Mesenteric fat pad (tissue), 1 donor: ENCODE measurements at places on chromosomes 5 and 9. TPM values are rescaled to one million over a fixed set of nuclear protein-coding genes. Genes with fewer than 3 reads are reported as not detected.

The SNCAIP gene
- total RNA-seq, result 3.6 TPM

- no peak for DNase-seq
These were observed 134.9 kb upstream of the ADCY2 start for GRCh38 chr5:7261049-7261448.

The C7 gene
- 326 TPM for total RNA-seq

- no peak for DNase-seq
These were observed 238.8 kb downstream of the SMARCA2 start for GRCh38 chr9:2253636-2254580.

The DELE1 gene
- 74.0 TPM for total RNA-seq

The LCN1 gene
- total RNA-seq, result 2.3 TPM

- no peak for DNase-seq
These were observed 43.4 kb downstream of the ERBIN start for GRCh38 chr5:65969539-65970393.

- DNase-seq, result no peak
These were observed 302.4 kb upstream of the FAM174A start for GRCh38 chr5:100232736-100233135.

- no peak for DNase-seq
These were observed 76.5 kb upstream of the GOLM1 start for GRCh38 chr9:86175743-86176456.

The MVB12B gene
- total RNA-seq, result 22.2 TPM

The HTR4 gene
- total RNA-seq, result 0.16 TPM

DNA sequence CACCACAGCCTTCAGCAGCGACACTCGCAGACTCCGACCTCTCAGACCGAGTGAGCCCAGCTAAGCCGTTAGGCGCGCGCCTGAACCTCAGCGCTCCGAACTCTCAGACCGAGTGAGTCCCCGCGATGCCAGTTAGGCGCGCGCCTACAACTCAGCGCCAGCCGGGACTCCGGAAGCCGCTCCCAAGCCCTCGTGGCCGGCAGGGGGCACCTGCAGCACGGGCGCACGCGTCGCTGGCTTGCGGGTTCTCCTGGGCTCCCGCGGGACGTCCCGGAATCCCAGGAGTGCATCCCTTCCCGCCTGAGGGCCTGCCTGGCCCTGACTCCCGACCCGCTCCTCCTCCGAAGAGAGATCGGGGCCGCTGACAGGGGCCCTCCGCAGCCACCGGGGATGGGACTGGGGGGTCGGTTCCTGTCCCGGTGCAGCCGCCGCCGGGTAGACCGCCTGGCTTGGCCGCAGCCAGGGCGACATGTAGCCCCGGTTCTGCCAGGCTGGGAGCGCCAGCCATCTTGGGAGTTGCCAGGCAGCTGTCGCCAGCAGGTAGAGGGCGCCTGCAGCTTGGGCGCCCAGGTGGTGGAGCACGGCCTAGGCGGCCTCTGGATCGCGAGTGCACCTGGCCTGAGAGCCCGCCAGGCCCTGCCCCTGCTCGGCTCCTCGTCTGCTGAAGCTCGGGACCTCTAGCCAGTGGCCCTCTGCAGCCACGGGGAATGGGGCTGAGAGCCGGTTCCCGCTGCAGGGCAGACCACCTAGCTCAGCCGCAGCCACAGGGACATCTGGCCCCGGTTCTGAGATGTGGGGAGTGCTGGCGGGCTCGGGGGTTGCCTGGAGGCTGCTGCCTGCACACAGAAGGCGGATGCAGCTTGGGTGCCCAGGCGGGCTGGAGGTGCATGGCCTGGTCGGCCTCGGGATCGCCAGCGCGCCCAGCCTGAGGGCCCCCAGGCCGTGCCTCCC lies at the start of gene ANKRD18A:
Gene ANKRD18A (minus strand): TSS at position 114 of the 951 bp plus-strand sequence. CDS start 311 bp downstream, outside the sequence.
- no peak for DNase-seq

- no peak for DNase-seq
These were observed 359.5 kb downstream of the TMEM167A start for GRCh38 chr5:82717738-82718137.

DNA sequence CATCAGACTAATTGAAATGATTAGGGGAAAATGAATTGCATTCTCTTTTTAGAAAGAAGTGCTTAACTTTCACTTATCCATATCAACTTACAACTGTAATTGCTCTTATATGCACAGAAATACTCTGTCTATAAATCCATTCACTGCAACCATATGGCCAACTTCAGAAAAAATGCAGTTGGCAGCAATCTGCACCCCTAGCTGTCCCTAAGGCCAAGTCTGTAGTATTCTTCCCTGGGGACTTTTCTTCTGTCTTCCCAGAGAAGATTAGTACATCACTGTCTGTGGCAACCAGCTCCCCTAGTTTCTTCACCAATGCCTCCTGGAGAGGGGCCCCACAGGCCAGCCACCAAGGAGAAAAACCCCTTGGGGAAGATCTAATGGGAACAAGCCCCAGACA lies 45.4 kb downstream of the ABCA1 start:
- DNase-seq, result no peak

- DNase-seq, result peak; percentile 86
These were observed 1.3 kb downstream of the KCNN2 start for GRCh38 chr5:114362977-114363761.

DNA sequence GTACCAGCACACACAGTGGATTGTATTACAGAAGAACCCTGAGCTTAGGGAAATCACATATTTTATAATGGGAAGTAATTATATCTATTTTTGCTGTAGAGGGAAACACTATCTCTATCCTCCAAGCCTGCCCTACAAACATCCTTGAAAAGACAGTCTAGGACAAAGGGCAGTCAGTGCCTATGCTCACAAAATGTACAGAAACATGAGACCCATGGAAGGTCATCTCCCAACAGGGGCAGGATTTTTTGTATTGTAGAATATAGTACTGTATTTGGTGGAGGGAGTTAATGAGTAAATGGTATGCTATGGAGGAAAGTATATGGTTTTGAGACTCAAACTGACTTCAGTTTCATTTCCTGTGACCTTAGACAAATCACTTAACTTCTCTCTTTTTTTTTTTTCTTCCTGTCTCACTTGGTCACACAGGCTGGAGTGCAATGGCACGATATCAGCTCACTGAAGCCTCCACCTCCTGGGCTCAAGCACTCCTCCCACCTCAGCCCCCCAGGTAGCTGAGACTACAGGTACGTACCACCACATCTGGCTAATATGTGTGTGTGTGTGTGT lies 5.8 kb upstream of the RAB14 start:
- no peak for DNase-seq

GRCh38 chr9:107994648-107995047 lies 505.1 kb upstream of the KLF4 start:
- DNase-seq, result no peak

DNA sequence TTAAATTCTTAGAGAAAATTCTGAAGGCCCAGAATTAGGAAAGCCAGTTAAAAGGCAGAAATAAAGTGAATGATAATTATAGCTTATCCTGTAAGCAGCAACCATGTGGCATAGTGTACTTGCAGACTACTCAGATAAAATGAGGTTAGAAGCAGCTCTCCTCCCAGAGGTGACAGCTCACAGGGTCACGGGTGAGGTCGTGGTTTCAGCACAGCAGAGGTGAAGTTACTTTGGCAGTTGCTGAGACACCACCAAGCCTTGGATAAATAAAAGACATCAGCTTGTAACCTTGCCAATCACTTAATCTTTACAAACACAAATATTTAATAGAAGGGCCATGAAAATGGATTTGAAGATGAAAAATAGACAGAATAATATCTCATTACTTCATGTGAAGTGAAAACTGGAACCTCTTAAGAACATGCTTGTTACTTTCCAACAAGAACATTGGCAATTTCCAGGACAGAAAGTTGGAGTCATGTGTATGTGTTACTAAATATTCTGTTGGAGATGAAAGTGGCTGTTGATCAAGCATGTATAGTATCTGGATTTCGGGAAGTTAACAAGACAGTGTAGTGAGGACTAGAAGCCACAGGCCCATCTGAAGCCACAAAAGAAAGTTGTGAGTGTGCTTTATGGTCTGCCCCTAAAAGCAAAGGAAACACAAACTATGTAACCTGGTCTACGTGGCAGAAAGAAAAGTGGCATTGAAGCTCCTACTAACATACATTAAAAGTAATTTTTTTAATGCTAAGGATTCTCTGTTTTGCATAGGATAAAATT lies 134.4 kb downstream of the ERCC6L2 start:
- DNase-seq, result no peak

- no peak for DNase-seq
These were observed 365.9 kb downstream of the DMAC1 start for GRCh38 chr9:7433508-7434292.

DNA sequence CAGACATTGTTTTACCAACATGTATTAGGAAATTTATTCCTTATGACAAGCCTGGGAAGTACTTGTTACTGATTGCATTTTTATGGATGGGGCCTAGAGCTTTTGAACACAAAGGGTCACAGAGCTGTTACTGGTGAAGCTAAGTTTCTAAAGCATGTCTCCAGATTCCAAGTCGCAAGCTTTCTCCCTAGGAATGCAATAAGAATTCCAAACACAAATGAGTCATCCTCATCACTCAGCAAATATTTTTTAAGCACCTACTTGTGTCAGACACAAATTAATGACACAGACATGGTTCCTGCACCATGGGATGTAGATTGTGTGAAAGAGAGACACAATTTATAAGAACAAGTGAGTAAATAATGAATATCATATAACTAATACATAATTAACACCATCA lies 11.0 kb upstream of the SH3RF2 start:
- no peak for DNase-seq

DNA sequence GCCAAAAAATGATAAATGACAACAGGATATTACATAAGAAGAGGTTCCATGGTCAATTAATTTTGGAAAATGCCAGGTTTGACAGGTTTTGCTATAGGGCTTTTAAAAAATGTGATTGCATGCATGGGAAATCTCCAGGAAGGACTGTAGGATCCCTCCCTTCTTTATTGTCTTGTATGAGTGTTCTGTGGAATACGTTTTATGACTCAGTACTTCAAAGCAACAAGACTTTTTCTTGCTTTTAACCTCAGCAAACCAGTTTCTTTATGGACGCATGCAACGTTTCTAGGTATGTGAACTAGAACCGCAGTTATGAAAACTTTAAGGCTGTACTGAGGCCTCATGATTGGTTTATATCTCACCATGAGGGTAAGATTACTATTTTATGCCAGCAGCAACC lies 76.6 kb upstream of the NTRK2 start:
- no peak for DNase-seq

The PGM5 gene
- 17.6 TPM for total RNA-seq

DNA sequence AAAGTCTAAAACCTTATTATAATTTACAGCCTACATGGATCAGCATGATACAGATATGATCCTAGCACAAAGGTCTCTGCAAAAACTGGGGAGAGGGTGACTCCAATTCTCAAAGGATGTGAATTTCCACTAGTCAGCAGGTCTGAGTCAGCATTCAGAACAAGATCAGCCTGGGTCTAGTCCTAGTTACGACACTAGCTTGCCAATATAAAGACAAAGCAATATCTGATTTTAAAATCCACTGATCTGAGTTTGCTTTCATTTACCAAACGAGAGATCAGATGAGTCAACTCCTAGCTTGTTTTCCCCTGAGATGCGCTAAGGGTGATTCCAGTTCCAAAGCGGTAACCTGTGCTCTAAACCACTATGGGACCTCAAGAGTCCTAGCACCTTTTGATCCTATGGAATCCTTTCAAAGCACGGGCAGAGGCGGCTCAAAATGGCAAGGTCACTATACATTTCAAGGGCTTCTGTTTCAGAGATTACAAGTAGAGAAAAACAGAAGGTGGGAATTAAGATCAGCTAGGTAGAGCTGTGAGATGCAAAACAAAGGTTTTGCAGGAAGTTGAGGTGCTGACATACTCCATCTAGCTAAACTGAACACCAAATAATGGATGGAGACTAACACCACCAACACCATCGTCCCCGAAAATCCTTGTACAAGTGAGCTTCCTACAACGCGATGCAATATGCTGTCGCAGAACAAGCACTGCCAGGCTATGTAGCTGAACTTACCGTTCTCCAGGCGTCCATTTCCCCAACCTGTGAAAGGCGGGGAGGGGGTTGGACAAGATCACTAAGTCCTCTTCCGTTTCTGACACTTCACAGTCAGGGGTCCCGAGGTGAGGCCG lies 906 bp downstream of the SLC25A51 start:
- peak; percentile 20 for DNase-seq

DNA sequence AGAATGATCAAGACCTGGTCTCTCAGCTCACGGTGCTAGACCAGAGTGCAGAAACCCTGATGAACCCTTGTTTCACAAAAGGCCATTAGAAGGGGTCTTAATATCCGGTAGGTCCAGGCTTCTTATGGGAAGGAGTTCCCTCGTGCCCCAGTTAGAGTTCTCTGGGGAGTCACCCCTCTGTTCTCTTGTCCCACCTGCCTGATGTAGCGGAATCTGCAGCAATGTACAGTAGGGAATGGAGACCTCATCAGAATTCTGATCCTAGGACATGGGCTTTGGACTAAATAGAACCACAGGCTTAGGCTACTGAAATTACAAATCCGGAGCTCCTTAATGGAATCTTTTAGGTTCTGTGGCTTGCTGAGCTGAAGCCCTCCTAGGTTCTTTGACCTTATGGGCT lies 243.6 kb upstream of the IRX2 start:
- no peak for DNase-seq

The SUSD3 gene
- 2.0 TPM for total RNA-seq

- DNase-seq, result no peak
These were observed 489.3 kb downstream of the ANXA1 start for GRCh38 chr9:73640971-73641370.

DNA sequence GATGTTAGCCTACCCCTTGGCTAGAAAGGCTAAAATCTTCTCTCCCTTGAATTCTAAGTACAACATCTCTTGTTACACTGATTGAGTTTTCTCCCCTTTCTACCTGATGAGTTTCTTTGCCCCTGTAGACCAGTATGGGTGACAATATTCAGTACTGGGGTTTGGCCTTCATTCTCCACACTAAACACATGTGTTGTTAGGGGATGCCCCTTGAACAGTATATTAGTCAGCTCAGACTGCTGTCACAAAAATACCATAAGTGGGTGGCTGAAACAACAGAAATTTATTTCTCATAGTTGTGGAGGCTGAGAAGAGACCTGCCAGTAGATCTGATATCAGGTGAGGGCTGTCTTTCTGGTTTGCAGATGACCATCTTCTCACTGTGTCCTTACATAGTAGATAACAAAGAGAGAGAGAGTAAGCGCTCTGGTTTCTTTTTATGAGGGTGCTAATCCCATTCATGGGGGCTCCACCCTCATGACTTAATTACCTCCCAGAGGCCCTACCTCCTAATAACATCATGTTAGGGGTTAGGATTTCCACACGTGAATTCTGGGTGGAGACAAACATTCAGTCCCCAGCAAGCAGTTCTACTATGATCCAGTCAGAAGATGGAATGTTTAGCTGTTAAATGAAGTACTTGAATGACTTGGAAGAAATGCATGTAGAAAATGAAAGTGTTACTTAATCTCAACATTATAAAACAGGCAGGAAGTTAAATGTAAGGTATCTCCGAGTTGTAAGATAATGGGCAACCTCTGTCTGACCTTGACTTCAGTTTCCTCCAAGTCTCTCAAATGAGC lies 17.5 kb downstream of the VLDLR start:
- no peak for DNase-seq

GRCh38 chr9:14780251-14780650 lies 57.7 kb upstream of the CER1 start:
- DNase-seq, result no peak
